ENCODE measurements at places on chromosomes 11 and 22.

DNA sequence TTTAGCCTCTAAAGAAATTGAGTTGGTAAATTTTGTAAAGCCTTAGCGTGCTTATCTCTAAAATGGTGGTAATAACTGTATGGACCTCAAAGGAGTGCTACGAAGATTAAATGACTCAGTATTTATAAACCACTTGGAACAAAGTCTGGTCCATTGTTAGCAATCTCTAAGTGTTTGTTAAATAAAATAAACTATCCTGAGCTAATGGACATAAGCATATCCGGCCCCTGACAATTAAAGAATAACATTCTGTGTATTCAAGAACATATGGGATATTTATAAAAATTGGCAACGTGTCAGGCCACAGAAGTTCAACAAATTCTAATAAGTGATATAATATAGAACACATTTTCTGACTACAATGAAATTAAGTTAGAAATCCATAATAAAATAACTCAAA is 71.0 kb downstream of the MYEOV start:
- DNase-seq: peak; percentile 43

DNA sequence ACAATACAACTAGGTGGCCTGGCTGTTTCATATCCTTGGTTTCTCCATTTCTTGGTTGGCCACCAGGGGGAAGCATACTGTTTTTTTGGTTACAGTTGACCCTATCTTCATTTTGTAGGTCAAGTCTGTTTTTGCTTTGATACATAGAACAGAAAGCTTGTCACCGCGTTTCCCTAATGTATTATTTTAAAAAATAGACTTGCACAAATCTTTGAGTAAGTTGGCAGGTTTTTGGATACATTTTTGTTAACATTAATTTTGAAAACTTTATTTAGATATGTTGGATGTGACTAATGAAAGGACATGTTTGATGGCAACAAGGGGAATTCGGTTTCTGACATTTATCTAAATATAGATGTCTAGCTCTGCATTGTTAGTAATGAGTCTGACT is 3.0 kb downstream of the NCR3LG1 start:
- peak; percentile 72 for DNase-seq

DNA sequence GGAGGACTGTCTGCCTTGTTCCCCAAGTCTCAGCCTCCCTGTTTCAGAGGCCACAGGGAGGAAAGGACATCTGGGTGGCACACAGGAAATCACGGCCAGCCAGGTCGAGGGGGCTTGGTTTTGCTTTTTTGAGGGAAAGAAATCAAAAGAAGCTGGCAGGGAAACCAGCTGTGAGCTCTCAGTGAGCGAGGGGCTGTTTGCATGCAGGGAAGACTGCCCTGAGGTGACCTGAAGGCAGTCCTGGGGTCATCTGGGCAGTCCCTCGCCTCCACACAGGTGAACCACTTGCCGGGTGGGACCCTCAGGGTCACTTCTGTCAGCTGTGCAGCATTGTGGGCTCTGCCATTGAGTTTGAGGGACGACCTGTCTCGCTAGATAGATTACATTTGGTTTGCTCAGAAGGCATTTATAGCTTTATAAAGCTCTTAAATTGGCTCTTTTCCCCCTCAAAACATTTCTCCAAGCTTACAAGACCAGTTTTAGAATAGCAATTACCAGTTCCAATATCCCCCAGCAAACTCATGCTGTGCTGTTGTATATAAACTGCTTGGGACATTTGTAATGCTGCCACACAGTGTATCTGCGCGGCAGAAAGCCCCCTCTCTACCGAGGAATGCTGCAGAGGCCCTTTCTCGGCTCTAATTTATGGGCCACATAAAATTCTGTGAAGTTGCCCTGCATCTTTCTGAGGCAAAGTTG is 28.3 kb downstream of the PKNOX2 start:
- no peak for DNase-seq

DNA sequence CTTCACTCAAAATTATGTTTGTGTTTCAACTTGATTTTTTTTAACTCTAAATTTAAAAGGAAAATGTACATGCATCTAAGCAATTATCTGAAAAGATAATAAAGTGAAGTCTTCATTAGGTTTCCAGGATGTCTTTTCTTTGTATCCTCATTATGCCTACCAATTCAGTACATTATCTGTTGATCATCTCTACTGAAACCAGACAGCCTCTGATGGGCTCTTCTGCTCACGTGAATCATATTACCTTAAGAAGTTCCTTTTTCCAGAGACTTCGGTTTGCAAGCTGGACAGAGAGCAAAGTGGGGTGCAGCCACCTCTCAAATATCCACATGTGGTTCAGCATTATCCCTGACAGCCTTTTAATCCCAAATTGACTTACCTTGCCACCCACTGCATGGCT is 158.4 kb downstream of the CADM1 start:
- no peak for DNase-seq

DNA sequence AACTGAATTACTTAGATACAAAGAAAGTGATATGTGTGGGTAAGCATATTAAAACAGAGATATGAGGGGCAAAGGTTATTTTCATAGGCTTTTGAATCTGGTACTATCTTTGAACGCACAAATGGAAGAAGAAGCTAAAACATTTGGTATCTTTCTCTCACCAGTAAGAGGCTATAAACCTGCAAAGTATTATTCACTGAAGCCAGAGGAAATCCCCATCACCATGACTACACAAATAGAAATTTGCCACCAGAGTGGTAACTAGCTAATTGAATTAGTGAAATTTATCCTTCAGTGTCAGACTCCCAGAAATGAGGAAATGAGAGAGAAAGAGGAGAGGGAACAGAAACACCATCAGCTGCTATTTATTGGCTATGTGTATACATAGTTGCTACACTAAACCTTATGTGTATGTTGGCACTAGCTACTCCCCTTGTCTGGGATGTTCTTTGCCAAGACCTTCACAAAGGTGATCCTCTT is 503.4 kb downstream of the DLG2 start:
- DNase-seq: no peak

DNA sequence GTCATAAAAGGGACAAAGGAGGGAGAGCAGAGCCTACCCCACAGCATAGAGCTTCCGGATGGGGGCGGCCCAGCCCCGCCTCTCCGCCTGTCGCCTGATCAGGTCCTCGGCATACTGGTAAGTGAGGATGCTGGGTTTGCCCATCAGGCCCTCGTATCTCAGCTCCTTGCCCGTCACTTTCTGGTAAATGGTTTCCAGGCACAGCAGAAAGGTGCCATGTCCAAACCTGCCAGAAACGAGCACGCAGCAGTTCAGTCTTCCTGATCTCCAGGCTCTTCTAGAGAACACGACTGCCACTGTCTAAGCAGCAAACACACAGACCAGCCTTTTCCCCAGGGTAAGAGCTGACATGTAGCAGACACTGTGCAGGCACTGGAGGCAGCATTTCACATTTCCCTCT is 17.4 kb upstream of the TMEM121B start:
- DNase-seq: no peak

GRCh38 chr11:66002648-66003225 is 434 bp downstream of the BANF1 start:
- peak; percentile 47 for DNase-seq

DNA sequence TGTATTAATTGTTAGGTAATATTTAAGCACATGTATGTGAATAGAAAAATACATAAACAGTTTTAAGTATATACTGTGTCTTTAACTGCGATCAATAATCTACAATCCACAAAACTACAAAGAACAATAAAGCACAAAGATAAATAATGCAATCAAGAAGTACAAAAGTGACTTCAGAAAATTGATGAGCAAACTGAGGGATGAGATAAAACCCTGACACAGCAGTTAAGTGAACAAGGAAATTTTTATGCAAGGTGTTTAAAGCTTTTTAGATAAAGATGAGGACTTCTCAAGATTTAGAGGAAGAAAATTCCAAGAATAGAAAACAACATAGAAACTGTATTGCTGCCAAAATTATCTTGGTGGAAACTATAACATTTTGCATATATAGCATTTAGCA is 58.4 kb upstream of the ANGPTL5 start:
- no peak for DNase-seq

DNA sequence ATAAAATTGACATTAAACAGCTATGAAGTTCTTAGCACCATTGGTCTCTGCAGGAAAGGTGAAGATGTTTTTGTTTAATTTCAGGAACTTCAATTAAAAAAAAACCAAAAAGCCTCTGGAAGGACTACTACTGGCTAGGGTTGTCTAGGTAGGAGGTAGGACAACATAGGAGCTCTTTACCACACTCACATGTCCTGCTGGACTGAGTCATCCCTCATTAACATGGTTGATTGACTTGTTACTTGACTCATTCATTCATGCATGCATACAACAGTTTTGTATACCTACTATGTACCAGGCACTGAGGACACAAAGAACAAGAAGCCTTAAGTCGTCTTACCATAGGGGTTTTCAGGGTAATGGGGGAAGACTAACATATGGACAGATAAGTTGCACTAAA is 216.9 kb upstream of the ARHGAP20 start:
- peak; percentile 39 for DNase-seq

GRCh38 chr11:74532501-74533246 is 39.1 kb upstream of the LIPT2 start:
- no peak for DNase-seq

DNA sequence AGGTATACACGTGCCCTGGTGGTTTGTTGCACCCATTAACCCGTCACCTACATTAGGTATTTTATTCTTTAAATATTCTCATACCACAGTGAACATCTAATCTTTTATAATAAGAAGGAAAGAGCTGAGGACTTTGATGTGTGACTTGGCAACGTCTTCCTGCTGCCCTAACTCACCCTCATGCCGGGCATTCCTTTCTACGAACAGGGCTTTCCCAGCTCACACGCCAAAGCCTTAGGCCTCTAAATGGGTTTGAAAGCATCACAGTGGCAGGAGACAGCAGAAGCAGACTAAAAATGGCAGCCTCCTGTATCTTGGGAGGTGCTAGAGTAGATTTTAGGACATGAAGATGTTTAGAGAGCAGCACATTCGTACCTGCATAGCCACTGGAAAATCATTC is 52.6 kb downstream of the CLTCL1 start:
- DNase-seq: no peak

DNA sequence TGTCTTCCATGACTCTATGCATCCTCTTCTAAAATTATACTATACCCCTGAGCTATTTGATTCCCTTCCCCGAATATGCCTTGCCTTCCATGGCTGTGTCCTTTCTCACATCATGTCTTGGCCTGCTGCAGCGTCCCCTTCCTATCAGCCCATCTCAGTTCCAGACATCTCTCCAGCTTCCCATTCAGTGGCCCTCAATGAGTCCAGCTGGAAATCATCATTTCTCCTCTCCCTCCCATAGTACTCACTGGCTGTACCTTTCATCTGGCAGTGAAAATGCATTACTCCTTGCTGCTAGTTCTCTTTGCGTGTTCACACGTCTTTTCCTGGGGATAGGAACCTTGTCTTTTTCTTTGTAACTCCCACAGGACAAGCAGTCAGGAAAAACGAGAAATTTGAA is 486.8 kb downstream of the NTM start:
- DNase-seq: no peak

- peak; percentile 15 for DNase-seq
These were observed 12.2 kb downstream of the PARVG start for GRCh38 chr22:44192816-44193534.

DNA sequence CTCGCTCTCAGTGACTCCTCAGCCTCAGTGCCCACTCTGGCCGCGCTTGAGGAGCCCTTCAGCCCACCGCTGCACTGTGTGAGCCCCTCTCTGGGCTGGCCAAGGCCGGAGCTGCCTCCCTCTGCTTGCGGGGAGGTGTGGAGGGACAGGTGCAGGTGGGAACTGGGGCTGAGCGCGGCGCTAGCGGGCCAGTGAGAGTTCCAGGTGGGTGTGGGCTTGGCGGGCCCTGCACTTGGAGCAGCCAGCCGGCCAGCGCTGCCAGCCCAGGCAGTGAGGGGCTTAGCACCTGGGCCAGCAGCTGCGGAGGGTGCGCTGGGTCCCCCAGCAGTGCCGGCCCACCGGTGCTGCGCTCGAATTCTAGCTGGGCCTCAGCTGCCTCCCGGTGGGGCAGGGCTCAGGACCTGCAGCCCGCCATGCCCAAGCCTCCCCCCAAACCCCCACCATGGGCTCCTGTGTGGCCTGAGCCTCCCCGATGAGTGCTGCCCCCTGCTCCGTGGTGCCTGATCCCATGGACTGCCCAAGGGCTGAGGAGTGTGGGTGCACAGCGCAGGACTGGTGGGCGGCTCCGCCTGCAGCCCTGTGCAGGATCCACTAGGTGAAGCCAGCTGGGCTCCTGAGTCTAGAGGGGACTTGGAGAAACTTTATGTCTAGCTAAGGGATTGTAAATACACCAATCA is 64.2 kb upstream of the NARS2 start:
- DNase-seq: no peak

GRCh38 chr11:32137869-32138268 is 47.0 kb downstream of the RCN1 start:
- no peak for DNase-seq

DNA sequence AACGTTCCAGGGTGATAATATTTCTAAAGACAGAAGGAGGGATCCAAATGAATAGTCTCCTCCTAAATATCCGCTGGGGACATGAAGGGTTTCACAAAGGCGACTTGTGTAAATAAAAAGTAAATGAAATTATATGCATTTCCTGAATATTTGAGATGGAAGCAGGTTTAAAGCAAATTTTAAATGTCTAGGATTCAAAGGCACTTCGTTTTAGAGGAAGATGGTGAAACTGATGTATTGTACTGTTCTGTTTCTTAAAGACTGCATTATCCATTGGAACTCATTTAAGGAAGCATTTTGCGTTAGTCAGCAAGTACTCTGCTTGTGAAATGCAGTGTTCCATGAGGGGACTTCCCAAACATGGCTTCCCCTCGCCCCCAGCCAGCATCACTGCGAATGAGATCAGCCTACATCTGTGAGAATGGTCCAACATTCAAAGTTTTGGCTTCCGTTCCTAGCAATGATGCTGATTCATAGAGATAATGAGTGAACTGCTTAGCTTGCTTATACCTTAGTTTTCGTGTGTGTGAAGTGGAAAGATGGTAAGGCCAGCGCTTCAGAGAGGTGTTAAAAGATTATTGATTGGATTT is 1.5 kb downstream of the RAB39A start:
- no peak for DNase-seq

DNA sequence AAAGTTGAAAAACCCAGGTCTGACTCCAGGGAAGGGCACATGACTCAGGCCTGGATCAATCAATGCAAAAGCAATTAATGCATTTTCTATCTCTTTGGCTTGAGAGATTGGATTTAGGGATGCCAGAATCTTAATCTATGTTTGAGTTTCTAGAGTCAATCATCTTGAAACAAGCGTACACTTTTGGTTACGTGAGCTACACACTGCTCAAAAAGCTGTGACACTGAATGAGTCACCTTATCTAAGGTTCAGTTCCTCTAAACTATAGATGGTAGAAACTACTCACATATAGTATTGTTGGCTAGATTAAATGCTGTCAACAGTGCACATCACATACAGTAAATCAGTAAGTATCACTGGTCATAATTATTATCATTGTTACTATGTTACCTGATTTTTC is 24.2 kb downstream of the MRE11 start:
- no peak for DNase-seq
